ENCODE measurements at places on chromosomes 2 and 18.

DNA sequence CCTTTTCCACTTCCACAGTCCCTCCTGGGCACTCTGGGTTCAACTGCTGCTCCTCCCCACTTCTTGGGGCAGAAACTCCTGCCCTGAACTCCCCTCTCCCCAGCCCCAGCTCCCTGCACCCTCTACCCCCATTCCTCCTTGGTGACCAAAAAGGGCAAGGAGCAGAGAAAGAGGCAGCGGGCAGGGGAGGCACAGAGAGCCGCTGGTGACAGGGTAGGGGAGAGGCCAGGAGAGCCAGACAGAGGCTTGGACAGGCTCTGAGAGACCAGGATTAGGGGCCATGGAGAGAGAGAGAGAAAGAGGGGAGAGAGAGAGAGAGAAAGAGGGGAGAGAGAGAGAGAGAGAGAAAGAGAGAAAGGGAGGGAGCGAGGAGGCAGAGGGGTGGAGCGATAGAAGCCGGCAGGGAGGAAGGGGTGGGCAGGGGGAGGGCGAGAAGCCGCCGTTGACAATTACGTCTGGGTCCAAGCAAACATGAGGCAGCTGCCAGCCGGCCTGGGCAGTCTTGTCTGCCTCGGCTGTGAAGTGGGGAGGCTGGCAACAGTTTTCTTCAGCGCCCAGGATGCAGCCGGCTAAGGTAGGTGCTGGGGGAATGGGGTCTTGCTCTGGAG, at the start of gene KCNIP3:
TSS of gene KCNIP3 (plus strand) at position 468 of the 608 bp plus-strand sequence. CDS start at position 560, 92 bp downstream.
- no peak for DNase-seq

DNA sequence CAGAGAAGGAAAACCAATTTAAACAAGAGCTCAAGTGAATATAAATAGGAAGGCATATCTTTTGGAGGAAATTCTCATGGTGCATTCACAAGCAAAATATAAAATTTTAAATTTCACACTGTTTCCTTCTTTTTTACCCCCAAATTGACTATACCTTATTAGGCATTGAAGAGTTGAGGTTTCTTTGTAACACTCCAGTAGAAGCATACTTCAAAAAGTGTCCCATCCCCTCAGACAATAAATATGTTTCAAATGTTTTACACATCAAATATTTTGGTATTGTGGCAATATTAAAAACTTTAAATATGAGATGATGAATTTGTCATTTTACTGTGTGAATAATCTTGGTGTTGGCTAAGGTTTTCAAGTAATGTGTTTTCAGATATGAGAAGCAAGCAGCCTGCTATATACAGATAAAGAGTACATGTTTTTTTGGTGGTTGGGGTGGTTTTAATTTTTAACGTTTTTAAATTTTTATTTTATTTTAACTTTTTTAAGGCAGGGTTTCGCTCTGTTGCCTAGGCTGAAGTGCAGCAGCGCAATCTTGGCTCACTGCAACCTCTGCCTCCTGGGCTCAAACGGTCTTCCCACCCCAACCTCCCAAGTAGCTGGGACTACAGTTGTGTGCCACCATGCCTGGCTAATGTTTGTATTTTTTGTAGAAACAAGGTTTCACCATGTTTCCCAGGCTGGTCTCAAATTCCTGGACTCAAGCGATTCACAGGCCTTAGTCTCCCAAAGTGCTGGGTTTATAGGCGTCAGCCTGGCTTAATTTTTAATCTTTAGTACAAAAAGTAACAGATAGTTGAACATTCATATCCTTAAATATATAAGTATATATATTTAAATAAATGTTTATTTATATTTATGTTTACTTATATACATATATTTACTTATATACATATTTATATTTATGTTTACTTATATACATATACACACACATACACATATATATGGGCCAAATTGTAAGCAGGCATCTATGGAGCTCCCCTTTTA, 36.5 kb upstream of the DLX1 start:
- DNase-seq, result no peak

DNA sequence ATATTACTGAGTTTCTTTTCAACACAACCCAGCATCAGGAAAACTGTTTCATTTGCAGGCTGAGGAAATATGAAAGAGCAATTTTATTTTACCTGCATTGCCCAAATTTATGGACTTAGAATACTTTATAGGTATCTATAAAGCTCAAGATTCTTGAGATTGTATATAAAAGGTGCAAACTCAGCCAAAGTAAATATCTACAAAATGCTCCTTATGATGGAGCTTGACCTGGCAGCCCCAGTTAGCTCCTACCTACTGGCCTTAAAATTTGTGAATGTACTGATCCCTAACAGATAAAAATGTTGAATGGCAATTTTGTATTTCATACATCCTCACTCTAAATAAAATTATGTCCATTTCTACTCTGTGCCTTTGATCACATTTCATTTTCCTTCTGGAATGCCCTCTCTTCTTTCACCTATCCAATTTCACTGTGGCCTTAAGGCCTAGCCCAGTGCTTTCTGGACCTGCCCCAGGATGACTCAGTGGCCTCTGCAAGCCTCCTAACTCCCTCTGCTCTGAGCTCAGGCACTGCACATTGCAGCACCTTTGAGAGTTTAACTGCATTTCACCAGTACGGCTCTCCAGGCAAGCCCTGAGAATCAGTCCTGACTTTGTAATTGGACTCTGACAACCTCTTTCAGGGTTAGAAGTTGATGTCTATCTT, 125.9 kb downstream of the ANTXR1 start:
- no peak for DNase-seq

DNA sequence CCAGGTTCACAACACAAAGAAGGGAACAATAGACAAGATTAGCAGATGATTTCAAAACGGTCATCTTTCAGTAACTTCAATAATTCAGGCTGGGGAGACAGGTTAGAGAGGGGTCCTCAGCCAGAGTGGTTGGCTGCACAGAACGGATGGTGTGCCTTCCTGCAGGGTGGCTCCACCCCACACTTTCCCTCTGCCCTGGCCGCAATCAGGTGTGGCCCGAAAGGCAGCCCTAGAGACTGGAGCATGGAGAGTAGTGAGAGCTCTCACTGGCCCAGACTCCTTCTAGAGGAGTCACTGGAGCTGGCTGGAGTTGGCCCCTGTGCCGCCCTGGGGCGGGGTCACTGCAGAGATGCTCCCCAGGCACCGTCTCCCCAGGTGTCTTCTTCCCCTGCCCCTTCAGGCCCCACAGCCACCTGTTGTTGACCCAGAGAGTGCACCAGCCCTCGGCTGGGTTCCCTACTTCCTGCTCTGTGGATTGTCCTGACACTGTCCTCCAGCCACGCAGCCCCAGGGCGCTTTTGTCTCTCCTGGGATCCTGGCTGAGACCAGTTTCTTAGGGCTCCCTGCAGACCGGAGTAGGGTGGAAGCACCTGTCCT, 126.8 kb downstream of the PXDN start:
- no peak for DNase-seq

GRCh38 chr2:23498943-23499342, 114.0 kb downstream of the KLHL29 start:
- DNase-seq, result no peak

- DNase-seq, result no peak
These were observed 140.3 kb upstream of the DLX2 start for GRCh38 chr2:172242961-172243360.

- DNase-seq, result no peak
These were observed 31.4 kb downstream of the CCDC93 start for GRCh38 chr2:117982376-117983033.

GRCh38 chr2:135803278-135803677, 33.7 kb downstream of the LCT start:
- no peak for DNase-seq

DNA sequence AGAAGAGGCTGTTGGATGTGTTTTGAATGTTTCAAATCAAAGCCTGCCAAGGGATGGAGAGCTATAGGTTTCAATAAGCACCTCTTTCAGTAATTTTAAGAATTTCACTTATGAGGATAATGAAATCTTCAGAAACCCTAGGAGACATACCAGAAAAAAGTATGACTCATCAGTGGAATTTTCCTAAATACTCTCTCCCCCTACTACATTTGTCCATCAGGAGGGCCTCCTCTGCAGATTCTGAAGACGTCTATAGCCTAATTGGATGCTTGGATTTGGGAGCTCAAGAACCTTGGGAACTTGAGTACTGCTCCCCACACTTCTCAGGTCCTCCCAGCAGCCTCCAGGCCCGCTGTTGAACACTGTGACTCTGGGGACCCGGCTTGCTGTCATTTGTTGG, 374.3 kb downstream of the SLC4A3 start:
- DNase-seq, result no peak

DNA sequence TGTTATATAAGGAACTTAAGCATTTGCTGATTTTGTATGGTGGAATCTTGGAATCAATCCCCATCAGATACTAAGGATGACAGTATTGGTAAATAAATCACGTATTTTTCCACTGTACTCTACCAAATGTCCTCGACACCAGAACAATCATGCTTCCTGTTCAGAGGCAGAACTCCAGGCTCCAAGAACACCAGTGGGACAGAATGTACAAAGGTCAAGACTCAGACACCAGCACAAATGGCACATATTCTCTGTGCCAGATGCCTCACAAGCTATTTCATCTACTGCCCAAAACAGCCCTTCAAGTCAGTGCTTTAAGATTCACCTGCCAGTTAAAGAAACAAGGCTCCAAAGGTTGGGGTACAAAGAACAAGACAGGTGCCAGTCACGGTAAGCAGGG, 420.5 kb downstream of the STK39 start:
- no peak for DNase-seq

DNA sequence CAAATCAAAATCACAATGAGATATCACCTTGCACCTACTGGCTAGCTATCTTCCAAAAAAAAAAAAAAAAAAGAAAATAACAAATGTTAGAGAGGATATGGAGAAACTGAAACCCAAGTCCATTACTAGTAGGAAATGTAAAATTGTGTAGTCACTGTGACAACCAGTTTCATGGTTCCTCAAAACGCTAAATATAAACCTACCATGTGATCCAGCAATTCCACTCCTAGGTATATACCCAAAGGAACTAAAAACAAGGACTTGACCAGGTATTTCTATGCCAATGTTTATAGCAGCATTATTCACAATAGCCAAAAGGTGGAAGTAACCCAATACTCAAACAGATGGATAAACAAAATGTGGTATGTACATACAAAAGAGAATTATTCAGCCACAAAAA, 11.7 kb upstream of the SCRN3 start:
- DNase-seq, result no peak

DNA sequence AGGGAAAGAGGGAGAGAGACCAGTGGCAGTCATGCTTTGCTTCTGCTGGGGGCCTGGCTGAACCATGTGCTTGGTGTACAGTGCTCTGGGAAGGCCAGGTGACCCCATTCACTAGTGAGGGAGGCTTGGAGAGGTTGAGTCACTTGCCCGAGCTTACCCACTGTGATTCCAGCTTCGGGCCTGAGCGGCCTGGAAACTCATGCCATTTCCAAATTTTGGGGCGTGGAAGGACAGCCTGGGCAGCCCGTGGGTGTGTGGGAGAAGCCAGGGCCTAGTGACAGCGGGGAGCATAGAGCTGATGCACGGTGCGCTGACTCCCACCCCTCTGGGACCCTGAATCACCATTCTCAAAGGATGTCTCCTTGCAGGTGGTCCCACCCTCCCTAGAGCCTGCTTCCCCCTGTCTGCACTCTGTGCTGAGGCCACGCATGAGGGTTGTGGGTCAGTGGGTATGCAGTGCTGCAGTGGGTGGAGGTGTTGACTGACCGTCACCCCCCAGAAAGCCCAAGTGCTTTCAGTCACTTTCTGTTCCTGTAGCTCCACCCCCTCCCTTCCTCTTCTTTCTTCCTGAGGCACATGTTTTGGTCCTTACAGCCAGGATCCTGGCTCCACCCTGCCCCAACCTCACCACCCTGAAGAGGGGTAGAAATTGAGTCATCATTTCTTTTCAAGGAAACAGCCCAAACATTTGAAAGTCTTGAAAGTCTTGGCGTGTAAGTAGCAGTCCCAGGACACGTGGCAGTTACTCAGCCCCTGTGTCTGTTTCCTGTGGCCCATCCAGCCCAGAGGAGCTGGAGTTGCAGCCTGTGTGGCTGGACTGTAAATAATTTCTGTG, 69.3 kb upstream of the MCFD2 start:
- DNase-seq, result peak; percentile 53

- no peak for DNase-seq
These were observed 201.8 kb upstream of the HDAC4 start for GRCh38 chr2:239602290-239603282.

DNA sequence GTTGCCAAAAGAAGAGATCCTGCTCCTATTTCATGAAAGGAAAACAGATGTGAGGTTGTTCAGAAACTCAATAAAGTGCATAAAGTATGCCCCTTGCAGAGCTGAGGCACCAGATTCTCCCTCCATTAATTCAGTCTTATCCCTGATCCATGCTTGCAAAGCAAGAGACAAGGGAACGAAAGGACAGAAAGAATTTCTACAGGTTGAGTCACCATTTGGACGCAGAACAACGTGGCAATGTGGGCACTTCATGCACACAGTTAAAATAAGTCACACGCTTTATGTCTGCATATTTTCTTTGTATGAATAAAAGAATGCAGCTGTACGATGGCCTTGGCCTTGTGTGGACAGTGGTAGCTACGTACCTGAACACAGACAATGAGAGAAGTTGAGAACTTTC, 321.7 kb upstream of the REV1 start:
- no peak for DNase-seq

DNA sequence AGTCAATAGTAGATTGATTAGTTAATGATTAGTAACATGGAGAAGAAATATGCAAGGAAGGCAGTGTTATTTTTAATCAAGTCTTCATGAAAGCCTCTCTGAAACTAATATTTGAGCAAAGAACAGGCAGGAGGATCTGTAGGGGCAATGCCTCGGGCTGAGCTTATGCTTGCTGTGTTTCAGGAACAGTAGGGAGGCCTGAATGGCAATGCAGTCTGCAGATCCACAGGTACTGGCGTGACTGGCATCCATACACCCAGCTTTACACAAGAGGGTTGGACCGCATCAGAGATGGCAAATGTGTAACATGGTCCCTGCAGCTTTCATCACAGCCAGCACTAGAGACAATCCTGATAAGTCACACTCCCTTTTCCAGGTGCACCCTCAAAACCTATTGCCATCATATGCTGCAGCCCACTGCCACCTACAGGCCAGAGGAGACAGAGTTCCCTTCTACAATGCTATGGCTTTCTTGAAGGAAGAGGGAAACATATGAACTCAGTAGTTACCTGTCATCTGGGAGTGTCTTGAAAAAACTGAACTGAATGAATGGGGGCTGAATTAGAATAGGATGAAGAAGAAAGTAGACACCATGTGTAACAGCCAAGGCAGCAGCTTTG, 582.4 kb upstream of the RAB6C start:
- no peak for DNase-seq

Measured in CD4-positive, alpha-beta T cell treated with Interleukin-6 at 100 ng/mL for 8 hours (primary cell).